ENCODE measurements at places on chromosomes 7 and 10. TPM values are rescaled to one million over a fixed set of nuclear protein-coding genes. Genes with fewer than 3 reads are reported as not detected.

DNA sequence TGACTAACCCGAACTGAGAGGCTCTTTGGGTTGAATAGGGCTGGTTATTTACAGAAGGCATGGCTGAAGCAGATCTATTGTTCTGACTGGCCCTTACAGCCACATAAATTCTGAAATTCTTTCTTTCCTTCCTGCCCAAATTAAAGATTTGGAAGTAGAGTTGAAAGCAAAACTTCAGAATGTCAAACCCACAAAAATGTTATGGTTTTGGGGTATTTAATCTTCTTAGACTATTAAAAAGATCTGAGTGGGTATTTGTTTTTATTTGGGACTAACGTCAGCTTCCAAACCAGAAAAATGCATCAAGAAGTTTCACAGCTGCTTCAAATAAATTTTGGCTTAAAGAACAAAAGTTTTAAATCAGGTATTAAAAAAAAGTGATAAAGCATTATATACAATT lies 124.5 kb downstream of the AHR start:
- DNase-seq, result no peak

- no peak for DNase-seq
Measured at GRCh38 chr10:131567279-131568162, 256.0 kb upstream of the TCERG1L start.

DNA sequence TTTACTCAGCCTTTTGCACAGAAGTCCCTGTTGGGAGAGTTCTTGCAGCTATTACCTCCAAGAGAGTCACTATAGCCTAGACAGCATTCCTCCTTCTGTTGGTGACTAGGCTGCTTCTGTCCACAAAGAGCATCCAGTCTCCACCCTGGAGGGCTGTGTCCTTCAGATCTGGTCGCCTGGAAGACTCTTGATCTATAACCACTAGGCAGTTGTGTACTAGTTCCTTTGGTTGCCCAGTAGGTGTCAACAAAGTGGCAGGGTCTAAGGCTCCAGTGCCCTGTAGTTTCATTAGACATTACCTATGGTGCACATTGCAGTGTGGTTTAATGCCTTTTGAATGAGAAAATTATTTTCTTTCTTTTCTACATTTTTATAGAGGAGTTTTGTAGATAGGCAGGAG lies 11.3 kb upstream of the AKR1C2 start:
- peak; percentile 26 for DNase-seq

DNA sequence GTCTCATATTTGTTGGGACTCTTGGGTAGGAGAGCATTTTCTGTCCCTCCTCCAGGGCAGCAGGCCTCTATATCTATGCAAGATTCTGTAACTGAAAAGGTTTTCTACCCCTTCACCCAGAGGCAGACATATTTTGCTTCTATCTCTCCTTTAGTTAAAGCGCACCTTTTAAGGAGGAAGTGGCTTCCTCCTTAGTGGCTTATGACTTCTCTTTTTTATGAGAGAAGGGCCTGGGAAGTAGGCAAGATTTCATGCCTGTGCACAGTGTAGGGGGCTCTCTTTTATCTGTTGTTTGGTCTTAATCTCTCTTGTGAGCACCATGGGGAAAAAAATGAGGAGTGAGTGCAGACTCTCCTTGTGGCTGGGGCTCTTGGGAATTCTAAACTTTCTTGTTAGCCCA lies 122.1 kb downstream of the LRMDA start:
- no peak for DNase-seq

TUBB8 gene
- not detected for polyA plus RNA-seq

Data from small intestine (tissue), 16 donors.